Stimulated activated CD4-positive, alpha-beta T cell treated with anti-CD3 and anti-CD28 coated beads, Interleukin-1b, Interleukin-23, amount 100 ng/mL, for 4 hours (primary cell): ENCODE measurements at places on chromosomes 1 and 21.
A peak's percentile ranks its signal among the peaks of the same experiment; 100 is the strongest.

GRCh38 chr1:206699626-206700025 is 14.9 kb downstream of the MAPKAPK2 start:
- no peak for DNase-seq

DNA sequence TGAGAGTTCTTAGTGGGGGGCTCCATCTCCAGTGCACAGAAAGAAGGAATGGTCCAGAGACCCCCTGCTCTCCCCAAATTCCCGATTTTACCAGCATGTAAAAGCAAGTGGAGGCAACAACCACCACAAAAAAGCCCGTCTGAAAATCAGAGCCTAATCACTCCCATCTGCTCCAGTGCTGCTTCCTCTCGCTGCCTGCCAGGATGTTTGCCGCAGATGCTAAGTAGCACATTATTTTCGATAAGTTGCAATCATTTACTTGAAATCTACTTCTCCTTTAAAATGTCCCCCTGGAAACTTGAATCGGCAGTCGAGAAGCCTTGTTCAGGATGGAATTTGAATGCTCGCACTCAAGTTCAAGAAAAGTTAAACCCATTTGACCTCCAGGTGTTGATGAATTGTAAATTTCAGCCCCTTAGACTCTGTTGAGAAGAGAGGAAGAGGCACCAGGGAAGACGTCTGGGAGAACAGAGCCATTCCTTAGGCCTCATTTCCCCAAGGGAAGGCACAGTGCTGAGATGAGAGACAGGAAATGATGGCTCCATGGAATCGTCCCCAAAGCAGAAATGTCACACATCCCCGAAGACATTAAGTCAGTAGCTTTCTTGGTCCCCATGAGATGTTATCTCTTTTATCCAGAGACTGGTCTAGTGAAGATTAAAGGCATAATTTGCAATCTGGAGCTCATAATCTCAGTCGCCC is 221.3 kb downstream of the PBX1 start:
- no peak for DNase-seq

DNA sequence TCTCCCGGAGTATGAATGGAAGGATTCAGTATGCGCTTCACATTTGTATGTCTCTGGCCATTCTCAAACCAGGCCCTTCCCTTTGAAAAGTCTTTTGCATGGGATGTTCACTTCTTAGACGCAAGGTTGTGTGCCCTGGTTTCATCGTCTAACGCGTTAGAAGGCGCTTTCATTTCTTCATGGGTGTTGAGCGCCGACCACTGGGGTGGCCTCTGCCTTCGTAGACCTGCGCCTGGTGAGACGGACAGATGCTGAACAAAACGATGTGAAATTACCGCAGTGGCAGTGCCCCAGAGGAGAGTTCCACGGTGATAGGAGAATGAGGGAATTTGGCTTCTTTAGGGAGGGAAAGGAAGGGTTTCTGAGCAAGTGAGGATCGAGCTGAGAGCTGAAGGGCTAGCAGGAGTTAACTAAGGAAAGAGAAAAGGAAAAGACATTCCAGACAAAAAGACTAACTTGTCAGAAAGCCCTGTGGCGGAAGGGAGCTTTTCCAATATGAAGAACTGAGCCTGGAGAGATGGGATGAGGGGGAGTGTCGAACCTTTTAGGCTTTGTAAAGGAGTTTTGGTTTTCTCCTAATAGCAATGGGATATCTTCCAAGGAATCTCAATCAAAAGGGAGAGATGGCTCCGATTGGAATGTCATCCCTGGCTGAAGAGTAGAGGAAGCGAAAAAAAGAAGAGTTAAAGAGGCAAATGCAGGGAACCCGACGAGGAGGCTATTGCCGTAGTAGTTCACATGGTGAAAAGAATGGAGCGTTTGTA is 951 bp downstream of the GGPS1 start:
- peak; percentile 32 for DNase-seq

DNA sequence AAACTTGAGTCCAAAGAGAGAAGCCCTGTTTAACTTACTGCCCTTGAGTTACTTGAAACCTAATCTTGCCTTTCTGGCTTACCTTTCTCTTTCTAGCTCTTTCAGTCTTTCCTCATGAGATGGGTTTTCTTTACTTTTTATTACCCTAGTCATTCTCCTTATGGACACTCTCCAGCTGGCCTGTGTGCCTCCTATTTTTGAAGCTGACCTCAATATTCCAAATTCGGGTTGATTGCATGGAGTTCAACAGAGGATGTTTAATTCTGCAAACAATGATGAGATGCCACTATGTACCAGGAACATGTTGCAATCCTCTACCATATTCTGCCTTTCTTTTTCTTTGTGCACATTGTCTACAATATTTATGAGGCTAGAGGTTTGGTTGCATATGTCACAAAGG is 20.7 kb downstream of the DNAJC6 start:
- DNase-seq: no peak

GRCh38 chr1:89519779-89520358 is 4.8 kb upstream of the LRRC8B start:
- DNase-seq: no peak

DNA sequence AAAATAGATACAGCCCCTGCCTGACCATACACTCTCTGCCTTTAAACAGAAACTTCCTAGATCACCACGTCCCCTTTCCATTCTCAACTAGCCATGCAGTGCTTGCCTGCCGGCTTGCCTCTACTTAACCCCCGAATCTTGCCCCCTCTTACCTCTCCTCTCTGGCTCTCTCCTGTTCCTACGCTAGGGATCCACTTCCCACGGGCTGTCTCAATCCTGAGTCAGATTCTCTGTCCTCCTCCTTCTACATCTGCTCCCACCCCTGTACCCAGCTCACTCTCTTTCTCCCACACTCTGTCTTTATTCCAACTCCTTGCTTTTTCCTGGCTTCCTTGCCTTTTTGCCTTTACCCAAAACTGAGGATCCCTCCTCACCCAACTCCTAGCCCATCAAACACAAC is 29.3 kb downstream of the ATF3 start:
- DNase-seq: no peak

- no peak for DNase-seq
Measured at GRCh38 chr1:205715628-205716027, 34.4 kb downstream of the NUCKS1 start.

GRCh38 chr1:159895836-159896545 is 4.0 kb downstream of the CFAP45 start:
- no peak for DNase-seq

DNA sequence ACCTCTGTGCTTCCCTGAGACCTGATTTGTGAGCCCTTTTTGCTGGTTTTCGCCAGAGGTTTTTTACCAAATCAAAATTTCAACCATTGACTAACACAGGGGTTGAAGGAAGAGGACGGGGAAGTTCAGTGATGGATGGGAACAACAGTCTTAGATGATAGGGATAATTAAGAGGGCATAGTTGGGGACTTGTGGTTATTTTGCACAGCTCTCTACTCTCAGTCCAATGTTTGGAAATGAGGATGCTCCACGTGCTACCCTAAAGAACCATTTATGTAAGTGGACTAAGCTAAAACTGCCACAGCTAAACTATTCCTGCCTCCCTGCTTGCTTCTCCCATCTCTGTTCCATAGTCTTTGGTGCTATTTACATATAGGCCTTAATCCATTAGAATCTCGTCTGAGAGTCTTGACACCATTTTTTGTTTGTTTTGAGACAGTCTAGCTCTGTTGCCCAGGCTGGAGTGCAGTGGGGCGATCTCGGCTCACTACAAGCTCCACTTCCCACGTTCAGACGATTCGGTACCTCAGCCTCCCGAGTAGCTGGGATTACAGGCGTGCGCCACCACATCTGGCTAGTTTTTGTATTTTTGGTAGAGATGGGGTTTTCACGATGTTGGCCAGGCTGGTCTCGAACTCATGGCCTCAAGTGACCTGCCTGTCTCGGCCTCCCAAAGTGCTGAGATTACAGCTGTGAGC is 684 bp upstream of the MCL1 start:
- DNase-seq: no peak
